ENCODE measurements at places on chromosomes 5 and 9. TPM values are rescaled to one million over a fixed set of nuclear protein-coding genes. Genes with fewer than 3 reads are reported as not detected.

DNA sequence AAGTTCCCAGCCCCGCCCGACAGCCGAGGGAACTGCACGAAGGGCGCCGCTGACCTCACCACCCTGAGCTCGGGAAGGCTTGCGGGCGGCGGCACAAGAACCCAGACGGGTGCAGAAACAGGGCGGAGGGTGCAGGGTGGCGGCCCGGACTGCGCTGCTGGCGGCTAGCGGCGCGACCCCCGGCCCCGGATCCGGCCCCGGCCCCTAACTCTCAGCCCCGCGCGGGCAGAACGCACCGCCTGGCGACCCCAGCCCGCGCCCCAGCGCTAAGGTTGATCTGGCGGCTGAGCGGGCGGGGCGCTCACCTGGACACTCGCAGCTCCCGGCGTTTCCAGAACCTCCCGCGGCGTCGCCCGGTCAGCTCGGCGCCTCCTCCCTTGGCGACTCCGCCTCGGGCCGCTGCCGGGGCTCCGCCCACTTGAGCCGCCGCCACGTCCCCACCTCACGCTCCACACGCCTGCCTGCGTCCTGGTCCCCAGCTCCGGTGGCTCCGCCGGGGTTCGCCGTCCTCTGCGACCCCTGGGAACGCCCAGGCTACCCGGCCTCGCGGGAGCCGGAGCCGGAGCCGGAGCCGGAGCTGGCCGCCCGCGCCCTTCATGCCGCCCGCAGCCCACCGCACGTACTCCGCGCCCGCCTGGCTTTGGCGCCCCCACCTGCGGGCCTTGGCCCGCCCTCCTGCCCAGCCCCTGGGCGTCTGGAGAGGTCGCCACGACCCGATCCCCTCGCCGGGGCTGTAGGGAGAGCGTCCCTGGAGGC lies at the start of gene P4HA2:
TSS of gene P4HA2 (minus strand) at position 369 of the 756 bp plus-strand sequence. CDS start 9,227 bp downstream, outside the sequence.
- DNase-seq: peak; percentile 61

- no peak for DNase-seq
Measured at GRCh38 chr9:13049223-13049622, 230.3 kb downstream of the MPDZ start.

DNA sequence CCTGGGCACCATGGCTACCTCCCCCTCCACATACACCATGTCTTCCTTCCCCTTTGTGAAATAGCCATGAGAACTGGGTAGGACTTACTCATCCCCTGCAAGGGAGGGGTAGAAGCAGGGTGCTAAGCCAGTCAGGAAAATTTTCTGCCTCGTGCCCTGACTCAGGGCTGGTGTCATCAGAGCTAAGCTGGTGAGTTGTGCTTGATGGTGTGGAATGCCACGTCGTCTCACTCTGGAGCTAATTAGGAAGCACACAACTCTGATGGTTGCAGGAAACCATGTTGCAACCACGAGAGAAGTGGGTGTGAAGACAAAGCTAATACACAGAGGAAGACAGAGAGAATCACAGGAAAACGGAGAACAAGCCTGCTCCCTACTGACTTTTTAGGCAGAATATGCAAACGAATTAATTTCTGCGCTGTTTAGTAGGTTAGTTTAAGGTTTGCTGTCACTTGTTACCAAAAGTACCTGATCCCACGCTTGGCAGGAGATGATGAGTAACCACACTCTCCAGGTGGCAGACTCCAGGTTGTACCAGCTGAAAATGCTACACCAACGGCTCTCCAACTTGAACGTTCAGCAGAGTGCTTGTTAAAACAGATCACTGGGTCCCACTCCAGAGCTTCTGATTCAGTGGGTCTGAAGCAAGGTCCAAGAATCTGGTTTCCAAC lies 54.5 kb downstream of the STK10 start:
- DNase-seq: peak; percentile 31

- no peak for DNase-seq
Measured at GRCh38 chr5:83090169-83090568, 12.8 kb downstream of the XRCC4 start.

GRCh38 chr5:138990986-138991590 lies 116.0 kb upstream of the LRRTM2 start:
- no peak for DNase-seq

DNA sequence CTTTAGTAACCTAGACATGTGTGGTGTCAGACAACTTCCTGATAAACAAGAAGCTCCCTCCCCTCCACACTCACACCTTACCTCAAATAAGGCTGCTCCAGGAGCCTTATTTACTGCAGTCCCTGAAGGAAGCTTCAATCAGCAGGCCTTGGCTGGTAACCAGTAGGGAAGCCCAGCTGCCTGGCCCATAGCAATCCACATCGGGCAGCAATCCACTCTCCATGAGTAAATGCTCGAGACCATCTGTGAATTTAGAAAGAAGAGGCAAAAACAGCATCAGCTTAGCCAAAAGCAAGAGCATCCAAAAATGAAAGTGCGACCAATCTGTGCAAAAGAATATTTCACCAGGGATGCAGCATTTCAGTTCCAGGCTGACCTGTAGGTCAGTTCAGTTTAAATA lies 213.3 kb upstream of the TUSC1 start:
- DNase-seq: no peak

DNA sequence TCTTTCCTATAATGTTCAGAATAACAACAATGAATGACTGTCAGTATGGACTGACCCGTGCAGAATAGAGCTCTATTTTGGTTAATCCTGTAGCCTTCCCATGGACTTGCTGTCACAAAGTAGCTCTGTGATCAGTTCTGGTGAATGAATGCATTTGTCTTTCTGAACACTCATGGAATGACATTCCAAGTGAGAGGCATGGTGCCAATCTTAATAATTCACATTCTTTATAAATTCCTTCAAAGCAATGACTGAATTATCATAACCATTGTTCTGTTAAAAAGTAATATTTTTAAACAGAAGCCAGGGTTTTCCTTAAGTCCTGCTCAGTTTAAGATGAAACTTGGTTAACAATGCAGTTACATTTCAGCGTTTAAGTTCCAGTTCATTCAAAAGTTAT lies 360.5 kb downstream of the ICE1 start:
- DNase-seq: no peak

- no peak for DNase-seq
Measured at GRCh38 chr9:116904165-116904564, 217.1 kb downstream of the TRIM32 start.

- no peak for DNase-seq
Measured at GRCh38 chr5:157502143-157502647, 42.2 kb downstream of the NIPAL4 start.

- DNase-seq: no peak
Measured at GRCh38 chr5:151676314-151676712, 10.4 kb downstream of the SPARC start.

DNA sequence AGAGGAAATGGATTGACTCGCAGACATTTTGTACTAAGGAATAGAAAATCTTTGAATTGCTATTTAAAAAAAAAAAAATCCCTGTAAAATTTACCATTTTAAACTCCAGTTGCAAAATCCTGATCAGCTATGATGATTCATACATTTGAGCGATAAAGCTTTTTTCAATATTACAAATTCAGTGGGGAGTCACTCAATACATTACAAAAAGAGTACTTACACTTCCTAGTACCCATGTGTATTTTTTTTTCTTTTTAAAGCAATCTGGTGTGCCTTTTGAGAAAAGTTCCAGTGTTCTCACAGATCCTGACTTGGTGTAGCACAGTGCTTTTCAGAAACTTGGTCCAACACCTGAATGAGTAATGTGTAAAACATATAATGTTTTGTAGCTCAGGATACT lies 54.3 kb downstream of the PIK3R1 start:
- no peak for DNase-seq

DNA sequence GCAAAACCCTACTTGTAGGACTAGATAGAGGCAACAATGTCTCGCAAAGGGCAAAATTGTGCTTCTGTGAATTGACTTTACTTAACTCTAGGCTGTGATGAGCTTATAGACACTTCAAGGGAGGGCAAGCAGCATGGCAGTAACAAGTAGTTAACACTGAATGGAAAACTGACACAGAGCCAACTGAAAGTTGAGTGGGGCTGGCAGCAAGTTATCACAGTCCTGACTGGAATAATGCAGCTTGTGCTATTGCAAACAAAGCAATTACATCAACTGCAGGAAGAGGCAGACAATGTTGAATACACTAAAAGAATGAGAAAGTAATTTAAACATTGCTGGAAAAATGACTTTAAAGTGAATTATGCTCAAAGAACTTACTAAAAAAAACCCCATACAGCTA lies 62.2 kb downstream of the RNF38 start:
- DNase-seq: no peak

Gene RNF180
- not detected for total RNA-seq

Gene DPYSL3
- not detected for total RNA-seq

Gene SHROOM1
- total RNA-seq: 1.3 TPM

Gene CCDC152
- total RNA-seq: 1.3 TPM

Gene OR1J1
- not detected for total RNA-seq

Gene CCL27
- total RNA-seq: not detected

Gene CDH10
- total RNA-seq: not detected
